GM13977 (cell line): ENCODE measurements at places on chromosomes 5 and 9.

DNA sequence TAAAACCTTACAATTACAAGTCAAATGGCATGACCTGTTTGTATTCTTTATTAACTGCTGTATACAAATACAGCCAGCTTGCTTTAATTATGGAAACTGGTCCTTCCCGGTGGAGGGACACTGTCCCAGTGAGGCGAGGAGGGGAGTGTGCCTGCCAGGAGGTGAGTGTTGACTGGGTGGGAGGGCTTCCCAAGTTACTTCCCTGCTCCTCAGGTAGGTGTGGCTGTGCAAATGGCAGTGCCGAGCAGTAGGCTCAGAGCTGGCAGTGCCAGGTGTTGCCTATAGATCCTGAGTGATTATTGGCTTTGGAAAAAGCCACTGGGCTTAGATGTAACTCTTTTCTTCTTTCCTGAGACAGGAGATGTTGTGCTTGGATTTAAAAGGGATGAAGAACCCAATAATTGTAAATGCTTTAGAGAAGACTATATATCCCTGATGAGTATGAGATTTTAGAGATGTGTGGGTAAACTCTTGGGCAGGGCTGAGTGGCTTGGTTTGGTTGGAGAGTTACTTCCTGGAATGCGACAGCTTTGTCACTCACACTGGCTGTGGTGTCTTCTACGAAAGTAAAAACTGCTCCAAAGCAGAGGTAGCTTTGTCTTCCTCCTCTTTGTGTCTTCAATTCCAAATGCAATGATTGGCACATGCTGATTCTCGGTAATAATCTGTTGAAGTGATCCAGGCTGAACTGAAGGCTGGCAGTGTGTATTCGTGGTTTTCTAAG is 43.7 kb downstream of the GLRX start:
- no peak for DNase-seq

DNA sequence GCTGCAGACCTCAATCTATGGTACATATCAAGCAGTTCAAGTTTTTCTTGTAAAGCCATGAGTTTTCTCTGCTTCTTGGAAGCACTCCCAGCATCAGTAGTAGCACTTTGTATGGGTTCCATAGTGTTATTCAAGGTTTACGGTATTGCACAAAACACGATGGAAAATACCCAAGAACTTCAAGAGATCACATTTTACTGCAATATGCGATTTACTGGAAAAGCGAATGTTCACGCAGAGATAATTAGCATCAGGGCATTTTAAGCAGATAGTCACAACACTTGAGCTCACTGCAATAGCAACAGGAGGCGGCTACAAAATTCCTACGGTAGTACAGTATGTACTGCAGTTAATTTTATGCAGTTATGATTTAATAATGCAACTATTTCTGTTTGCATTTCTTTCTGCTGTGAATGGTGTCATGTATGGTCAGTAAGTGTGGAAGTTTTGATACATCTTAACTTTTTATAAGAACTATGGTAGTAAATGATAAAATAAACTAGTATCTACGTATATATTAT is 200.8 kb downstream of the SMARCA2 start:
- no peak for DNase-seq

- peak; percentile 85 for DNase-seq
These were observed 20.4 kb downstream of the ANKS6 start for GRCh38 chr9:98775831-98776441.

DNA sequence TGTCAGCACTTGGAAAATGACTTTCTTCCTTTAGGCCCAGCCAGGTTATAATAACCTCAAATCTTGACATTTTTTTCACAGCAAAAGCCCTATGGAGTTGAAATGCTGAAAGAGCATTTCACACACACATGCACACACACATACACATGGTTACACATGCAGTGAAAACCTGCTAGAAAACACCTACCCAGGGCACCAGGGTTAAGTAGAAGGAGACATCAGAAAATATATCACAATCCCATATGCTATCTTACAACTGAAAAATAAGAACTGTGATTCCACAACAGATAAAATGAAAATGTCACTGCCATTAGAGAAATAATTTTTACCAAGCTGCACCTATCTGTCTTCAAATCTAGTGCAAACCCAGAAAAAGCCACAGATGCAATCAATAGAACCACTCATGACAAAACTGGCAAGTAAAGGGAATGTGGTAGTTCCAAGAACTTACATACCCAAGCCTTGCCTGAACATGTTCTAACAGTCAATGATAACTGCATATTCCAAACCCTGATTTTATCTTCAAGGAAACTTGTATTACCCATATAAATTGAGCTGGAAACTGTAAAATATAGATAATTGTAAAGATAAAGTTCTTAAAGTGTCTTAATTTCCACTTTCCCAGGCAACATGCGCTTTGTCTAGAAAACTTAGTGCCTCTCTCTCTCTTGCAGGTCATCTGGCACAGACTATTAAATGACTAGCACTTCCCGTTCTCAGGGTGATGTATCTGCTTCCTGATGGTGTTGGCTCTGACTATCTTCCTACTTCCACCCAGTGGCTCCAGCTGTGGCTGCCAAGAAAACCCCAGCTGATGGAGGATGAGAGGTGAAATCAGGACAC is 250.2 kb upstream of the PTGER4 start:
- no peak for DNase-seq

DNA sequence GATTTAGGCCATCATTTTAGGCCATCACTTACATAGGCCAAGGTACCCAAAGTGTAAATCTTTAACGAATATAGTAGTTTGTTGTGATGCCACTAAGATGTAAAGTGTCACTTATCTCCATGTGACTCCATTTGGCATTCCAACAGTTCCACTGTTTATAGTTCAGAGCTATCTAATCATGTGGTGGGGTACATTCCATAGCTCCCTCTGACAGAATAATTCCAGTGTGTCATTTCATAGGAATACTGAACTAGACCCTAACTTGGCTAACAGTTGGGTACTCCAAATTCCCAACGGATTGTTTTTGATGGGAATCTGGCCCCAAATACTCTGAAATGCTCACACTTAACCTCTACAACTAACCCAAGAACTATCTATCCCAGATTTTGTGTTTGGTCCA is 76.7 kb upstream of the FST start:
- no peak for DNase-seq

DNA sequence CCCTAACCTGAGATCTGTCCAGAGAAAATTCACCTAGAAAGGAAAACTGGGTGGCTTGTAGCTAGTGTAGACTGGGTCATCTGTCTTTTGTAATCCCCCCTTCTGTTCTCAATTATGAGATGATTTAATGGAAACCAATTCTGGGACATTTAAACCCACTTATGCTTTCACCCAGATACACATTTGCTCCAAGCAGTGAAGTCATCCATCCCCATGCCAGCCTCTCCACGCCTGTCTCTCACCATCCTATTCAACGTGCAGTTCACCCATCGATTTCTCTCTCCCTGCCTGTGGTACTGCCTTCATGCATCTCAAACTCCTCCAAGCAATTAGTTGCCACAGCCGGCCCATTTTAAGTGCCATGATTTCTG is 1.8 kb downstream of the PHF19 start:
- DNase-seq: no peak

DNA sequence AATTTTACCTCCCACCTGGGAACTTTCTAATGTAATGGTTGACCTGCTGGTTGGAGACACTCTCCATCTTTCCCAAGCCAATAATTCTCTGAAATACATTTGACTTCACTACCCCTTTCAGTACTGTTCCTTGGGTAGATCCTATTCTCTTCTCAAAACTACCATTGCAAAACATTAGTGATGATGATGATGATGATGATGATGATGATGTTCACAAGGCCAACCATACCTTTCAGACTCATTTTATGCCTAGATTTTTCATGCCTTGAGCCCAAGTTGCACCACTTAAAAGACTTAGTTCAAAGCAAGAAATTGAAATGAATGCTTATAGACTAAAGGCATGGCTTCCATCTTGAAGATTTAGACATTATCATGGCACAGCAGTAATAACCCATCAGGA is 1141.1 kb upstream of the DMAC1 start:
- no peak for DNase-seq
